AG04449 (cell line): ENCODE measurements at places on chromosomes 12 and 14.

GRCh38 chr14:22870811-22871223 is 723 bp upstream of the LRP10 start:
- DNase-seq, result no peak

GRCh38 chr14:24335461-24336171 is 745 bp upstream of the ADCY4 start:
- DNase-seq, result no peak

- DNase-seq, result no peak
These were observed 333.7 kb downstream of the DAD1 start for GRCh38 chr14:22255017-22255950.

DNA sequence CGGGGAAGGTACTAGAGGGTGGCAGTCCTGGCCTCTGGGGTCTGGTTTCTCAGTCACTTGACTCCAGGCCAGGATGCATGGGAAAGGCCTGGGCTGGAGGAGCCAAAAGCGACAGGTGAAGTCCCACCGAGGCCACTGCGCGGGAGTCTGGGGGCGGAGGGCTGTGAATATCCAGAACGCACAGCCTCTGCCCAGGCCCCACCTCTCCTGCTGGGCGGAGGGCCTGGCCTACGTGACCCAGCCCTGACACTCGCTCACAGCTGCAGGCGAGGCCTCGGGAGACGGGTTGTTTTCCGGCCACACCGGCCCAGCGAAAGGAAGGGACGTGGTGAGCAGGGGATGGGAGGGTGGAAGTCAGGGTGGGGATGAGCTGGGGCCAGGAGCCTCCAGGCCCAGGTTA is 91.2 kb downstream of the RFLNA start:
- DNase-seq, result no peak

GRCh38 chr14:90341784-90342183 is 10.0 kb upstream of the NRDE2 start:
- no peak for DNase-seq

- DNase-seq, result no peak
These were observed 5.9 kb downstream of the HCAR1 start for GRCh38 chr12:122724641-122725243.
